ENCODE measurements at places on chromosomes 5 and 9. TPM values are rescaled to one million over a fixed set of nuclear protein-coding genes. Genes with fewer than 3 reads are reported as not detected.
A peak's percentile ranks its signal among the peaks of the same experiment; 100 is the strongest.

- DNase-seq: peak; percentile 12
These were observed 718.2 kb downstream of the SEMA5A start for GRCh38 chr5:8827696-8828095.

GRCh38 chr9:38380872-38381534 lies 11.5 kb upstream of the ALDH1B1 start:
- no peak for DNase-seq

PWWP2A gene
- 11.1 TPM for total RNA-seq

C9orf85 gene
- total RNA-seq: 14.0 TPM

ZNF622 gene
- total RNA-seq: 44.0 TPM

FBP2 gene
- total RNA-seq: not detected

- DNase-seq: no peak
These were observed 71.4 kb downstream of the RAPGEF6 start for GRCh38 chr5:131563434-131564228.

DNA sequence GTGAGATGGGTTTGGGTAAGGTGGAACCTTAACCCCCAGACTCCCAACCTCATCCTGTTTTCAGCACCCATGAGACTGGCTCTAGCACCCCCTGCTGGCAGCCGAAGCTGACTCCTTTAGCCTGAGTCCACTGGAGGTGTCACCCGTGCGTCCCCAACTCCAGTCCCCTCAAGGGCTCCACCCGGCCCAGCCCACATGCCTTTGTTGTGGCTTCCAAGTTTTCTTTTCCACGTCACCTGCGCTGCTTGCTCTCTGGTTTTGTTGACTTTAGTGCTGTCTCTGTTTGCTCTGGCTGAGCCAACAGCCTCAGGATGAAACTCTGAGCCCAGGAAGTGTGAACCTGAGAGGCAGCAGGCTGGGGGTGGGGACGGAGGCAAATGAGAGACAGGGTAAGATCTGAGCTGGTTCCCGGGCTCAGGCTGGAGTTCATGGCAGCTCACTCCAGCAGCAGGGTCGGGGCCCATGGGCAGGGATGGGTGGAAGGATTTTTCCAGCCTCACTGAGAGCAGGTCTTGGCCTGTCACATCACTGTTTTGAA lies 13.2 kb upstream of the AQP7 start:
- no peak for DNase-seq

SLC46A2 gene
- not detected for total RNA-seq

- DNase-seq: no peak
These were observed 174.4 kb downstream of the MARCHF11 start for GRCh38 chr5:16005225-16005624.

DNA sequence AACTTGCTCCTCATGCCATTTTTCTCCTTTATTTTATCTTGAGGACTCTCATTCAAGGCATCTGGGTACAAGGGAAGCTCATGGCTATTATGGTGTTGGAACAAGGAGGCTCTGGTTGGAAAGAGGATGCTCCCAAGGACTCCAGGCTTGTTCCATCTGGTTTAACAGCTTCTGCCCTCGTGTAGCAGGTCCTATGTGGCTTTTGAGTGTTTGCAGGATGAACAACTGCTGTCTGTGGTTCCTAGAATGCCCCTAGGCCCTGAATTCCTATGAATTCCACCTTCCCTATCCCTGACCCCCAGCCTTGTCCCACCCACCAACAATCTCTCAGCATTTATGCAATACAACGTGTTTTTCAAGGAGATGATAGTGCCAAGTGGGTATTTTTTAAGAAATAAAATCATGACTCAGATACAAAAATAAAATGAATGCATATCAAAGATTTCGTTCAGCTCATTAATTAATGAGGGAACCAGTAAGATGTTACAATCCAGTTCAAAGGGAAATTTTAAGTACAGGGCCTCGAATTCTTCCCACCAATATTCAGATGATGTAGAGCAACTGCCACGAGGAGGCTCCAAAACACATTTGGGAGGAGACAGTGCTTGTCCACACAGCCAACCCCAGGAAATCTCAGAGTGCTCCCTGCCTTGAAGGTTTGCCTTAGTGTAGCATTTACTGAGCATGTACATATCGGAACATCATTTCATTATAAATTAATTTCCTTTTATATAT lies 182.0 kb downstream of the MUSK start:
- DNase-seq: no peak

- DNase-seq: no peak
These were observed 27.2 kb upstream of the FOXI1 start for GRCh38 chr5:170078458-170078857.

DNA sequence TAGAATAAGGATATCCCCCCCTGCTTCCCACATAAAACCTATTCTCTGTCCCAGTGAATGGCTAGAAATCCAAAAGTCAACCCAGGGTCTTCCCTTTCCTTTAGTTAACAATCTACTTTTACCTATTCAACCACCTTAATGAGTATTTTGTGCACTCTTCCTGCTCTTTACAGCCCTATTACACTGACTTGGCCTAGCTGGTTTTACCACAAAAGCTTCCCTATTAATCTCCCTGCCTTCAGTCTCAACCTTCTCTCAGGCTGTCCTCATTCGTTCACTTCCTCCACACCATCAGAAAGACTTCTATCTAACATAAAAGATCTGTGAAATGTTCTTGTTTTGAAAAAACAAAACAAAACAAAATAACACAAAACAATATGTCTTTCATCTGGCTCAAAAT lies 16.2 kb downstream of the CTNNAL1 start:
- no peak for DNase-seq

DNA sequence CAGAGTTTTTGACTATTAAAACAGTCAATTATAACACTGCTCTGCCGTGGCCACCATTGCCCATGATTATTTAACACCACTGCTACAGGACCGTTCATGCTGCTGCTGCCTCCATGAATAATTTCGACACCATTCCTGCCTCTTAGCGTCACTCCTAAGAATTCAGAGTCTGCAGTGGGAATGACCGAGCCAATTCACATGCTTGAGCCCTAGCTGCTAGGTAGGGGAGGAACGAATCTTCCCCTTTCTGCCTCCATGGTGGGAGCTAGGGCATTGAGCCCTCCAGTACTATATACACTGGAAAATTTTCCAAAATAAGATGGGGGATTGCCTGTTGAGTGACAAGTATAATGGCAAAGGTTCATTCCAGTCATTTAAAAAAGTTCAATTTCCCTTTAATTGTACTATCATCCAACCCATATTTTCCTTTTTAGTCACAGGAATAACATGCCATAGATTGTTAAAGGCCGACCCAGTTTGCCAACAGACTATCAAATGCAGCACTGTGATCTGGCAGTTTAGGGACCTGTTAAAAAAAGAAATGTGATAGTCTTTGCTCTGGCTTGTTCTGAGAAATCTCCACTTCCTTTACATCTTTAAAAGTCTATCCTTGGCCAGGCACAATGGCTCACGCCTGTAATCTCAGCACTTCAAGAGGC lies 13.5 kb upstream of the B4GALT1 start:
- DNase-seq: peak; percentile 65

HMCN2 gene
- not detected for total RNA-seq

ANXA2R gene
- 0.50 TPM for total RNA-seq

ARHGAP26 gene
- 2.6 TPM for total RNA-seq

DNA sequence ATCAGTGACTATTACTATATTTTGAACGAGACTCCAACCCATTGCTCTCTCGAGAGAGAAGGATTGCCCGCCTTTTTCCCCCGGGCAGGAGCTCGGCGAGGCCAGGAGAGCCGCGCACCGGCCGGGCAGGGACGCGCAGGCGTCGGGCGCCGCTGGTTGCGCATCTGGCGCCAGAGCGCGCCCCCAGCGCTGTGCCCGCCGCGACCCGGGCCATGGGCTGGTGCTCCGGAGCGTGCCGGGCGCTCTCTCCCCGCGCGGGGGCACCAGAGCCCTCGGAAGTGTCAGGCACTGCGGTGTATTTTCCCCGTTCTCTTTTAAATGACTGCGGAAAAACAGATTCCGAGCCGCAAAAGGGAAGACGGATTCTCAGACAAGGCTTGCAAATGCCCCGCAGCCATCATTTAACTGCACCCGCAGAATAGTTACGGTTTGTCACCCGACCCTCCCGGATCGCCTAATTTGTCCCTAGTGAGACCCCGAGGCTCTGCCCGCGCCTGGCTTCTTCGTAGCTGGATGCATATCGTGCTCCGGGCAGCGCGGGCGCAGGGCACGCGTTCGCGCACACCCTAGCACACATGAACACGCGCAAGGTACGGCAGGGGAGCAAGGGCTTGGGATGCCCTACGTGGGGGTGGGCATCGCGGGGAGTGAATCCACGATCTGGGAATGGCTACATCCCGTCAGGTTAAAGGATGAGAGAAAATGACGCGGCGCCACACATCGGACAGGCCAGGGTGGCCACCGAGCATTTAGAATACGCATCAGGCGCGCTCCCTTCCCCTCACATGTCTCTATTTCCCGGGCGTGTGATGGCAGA lies 1.1 kb upstream of the NTRK2 start:
- peak; percentile 48 for DNase-seq

- DNase-seq: no peak
These were observed 102.3 kb downstream of the GDNF start for GRCh38 chr5:37737326-37738056.

DNA sequence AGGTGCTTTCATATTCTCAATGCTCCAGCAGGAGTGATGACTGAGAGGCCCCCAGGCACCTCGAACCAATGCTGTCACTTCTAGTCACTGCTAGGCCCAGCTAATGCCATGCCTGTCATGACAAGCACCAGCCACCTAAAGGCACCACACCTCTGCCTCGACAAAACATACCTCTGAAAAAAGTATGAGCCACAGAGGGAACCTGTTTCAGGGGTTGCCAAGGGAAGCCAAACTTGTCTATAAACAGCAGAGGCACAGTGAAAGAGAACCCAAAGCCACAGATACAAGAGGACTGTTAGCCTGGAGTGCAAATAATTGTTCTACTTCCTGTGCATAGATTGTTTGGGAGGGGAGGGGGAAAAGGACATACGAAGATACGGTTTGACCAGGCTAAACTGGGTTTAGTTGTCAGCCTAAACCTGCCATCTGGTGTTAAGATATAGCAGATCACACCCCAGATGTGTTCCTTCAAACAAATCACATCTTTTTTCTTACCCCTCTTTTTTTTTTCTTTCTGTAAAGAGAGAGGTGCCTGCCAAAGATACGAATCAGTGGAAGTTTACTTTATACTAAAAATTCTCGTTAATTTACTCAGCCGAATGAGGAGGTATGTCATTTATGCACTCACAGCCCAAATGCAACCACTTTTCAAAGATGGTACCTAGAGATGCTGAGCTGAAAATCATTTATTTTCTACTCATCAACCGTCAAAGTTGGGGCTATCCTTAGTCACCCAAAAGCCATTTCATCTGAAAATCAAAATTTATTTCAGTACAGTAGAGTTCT lies 45.7 kb downstream of the BNC2 start:
- peak; percentile 47 for DNase-seq

IFNA14 gene
- total RNA-seq: not detected

DNA sequence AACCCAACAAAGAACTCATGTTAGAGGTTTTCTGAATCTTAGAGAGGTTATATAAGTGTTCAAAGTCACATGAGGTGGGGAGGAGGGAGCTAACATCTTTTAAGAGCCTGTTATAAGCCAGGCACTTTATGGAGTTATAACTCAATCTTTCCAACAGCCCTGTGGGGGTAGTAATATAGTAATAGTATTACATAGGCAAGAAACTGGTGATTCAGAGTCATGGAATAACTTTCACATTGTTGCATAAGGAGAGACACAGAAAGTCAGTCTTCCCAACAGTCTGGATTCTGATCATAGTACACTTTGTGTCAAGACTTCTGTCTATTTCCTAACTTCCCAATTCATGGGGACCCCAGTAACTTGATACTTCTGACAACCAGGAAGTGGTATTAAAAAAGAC lies 89.2 kb downstream of the ACER2 start:
- DNase-seq: no peak

GRCh38 chr9:37290940-37291485 lies 131.5 kb upstream of the GRHPR start:
- DNase-seq: peak; percentile 71

DNA sequence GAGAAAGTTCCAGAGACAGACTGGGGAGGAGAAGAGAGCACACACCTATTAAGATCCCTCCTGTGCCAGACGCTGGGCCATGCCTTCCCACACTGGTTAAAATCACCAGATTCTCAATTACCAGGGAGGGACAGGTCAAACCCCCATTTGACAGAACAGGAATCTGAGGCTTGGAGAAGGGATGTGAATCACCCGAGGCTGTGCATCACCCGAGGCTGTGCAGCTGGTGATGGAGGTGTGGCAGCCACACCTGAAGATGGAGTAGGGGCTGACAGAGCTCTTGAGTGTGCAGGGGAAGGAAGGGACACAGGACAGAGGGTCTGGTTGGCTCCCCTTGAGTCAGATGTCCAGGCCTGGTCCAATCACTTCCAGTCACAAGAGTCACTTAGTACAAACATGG lies 70.6 kb downstream of the LMX1B start:
- no peak for DNase-seq

DNA sequence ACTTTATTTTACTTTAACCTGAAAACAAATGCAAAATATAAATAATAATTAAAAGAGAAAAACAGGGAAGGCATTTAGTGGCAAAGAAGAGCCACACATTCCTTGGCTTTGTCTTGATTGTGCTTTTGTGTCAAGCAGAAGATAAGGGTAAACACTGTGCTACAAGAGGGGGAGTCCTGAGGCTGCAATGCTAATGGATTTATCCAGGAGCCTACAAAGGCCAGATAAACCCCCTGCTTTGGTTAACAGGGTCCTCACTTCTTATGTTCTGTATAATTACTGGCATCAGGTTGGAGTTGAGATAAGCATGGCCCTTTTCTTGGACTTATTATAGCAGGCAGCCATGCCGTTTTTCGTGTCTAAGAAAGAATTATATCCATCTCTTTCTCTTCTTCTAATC lies 302.8 kb downstream of the EFNA5 start:
- no peak for DNase-seq

DNA sequence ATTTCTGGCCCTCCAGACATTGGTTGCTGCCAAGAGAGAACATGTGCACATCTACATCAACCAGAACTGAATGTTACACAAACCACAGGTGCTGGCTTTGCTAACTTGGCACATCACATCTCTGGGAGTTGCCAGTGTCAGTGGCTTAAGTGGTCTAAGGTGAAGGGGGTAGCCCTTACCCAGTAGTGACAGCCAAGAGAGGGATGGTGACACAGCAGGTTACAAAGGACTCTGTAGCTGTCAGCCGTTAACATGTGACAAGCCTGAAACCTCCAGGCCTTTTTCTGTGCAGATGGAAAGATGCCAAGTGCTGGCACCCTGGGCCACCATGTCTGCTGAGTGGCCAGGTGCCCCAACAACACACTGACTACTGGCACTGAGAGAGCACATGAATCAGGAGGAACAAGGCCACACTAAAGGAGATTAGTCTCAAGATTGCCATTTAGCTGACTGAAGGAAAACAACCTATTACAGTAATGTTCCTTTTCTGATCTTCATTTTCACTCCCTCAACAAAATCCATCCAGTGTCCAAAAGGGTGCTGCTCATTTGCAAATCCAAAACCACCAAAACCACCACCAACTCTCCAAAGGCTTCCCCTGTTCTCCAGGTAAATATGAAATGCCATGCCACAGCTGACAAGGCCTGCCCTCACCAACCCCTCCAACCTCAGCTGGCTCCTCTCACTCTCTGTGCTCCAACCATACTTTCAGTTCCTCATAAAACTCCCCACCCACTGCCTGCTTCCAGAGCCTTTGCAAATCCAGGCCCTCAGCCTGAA lies 20.2 kb downstream of the SIL1 start:
- DNase-seq: no peak

SUSD3 gene
- total RNA-seq: not detected

Measured in HFFc6 (cell line).